Cerebellum (tissue), 4 donors: ENCODE measurements at places on chromosomes 5 and 9.

GRCh38 chr9:136342181-136343120 lies 15.1 kb downstream of the GPSM1 start:
- DNase-seq = no peak

DNA sequence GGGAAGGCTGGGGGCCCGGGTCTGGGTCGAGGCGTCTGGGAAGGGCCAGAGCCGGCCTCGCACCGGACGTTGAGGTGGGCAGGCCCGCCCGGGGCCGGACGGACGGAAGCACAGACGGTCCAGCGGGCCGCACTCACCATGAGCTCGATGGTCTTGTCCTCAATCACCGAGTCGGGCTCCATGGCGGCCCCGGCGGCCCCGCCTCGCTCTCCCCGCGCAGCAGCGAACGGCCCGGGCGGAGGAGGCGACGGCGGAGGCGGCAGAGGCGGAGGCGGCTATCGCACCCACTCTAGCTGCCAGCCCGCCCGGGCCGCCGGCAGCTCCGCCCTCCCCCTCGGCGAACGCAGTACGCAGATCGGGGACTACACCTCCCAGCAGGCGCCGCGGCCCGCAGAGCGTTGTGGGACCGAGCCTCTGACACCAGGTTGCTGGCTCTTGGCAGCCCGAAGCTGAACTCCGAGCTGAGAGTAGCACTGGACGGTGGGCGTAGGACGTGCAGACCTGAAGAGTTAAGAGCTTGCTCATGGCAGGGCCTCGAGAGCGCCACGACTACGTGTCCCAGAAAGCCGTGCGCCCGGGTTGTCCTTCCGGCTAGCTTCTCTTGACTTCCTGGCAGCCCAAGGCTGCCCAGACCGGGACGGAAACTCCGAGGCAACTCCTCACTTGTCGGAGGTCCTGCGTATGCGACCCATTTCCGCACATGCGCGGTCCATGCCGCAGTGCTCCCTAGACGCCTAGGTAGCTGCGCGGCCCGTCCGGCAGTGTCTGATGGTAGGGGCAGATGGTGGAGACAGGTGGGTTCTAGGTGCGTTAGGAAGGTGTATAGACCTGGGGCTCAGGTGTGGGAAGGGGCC lies at the start of gene FBXW11:
TSS of gene FBXW11 (minus strand) at position 318 of the 854 bp plus-strand sequence. CDS start at position 182, 136 bp downstream.
- peak; percentile 97 for DNase-seq

DNA sequence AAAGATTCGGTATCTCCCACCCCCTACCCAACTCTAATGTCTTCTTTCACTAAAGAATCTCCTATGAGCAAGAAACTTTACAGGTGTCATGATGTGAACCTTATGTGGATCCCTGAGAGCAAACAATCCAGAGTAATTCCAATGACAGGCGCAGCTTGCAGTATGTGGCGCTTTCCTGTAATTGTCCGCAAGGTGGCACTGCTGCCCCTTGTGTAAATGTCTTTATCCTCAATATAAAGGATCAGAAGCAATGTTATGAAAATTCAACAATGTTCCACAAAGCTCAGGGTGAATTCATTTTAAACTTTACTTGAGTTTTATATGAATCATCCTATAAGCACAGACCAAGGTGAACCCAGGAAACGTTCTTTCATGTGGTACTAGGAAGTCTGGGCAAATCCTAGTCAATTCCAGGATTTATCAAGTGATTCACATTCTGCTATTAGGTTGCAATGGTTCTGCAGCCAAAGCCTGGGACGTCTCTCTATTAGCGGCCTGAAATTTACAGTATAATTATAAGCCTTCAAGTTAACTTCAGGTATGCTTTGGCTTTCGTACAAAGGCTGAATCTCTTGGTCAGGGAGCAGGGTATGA lies 113.7 kb downstream of the TRPM6 start:
- peak; percentile 75 for DNase-seq

GRCh38 chr9:89417832-89418473 lies 80.0 kb downstream of the SEMA4D start:
- DNase-seq = no peak

- peak; percentile 12 for DNase-seq
Measured at GRCh38 chr5:84259283-84260045, 125.2 kb downstream of the EDIL3 start.

GRCh38 chr5:7047511-7048261 lies 334.5 kb downstream of the TENT4A start:
- DNase-seq = no peak

DNA sequence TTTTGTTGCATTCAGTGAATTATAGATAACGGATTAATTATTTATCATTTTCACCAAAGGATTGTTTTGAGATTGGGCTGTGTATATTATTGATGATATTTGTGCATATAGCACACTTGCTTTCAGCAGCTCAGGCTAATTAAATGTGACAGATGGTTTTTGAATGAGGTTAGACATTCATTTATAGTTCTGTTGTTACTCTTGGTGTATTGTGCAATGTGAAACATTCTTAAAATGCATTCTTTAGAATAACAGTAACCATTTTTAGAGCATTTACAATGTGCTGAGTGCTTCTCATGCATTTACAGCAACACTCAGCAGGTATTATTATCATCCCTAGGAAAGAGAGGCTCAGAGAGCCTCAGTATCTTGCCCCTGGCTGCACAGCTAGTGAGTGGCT lies 23.8 kb downstream of the NANS start:
- no peak for DNase-seq

- DNase-seq = no peak
Measured at GRCh38 chr9:76902395-76902794, 3.5 kb downstream of the PRUNE2 start.

- DNase-seq = no peak
Measured at GRCh38 chr9:127960410-127961154, 20.2 kb downstream of the EEIG1 start.

- DNase-seq = no peak
Measured at GRCh38 chr9:127711226-127711701, 4.2 kb downstream of the PTRH1 start.

DNA sequence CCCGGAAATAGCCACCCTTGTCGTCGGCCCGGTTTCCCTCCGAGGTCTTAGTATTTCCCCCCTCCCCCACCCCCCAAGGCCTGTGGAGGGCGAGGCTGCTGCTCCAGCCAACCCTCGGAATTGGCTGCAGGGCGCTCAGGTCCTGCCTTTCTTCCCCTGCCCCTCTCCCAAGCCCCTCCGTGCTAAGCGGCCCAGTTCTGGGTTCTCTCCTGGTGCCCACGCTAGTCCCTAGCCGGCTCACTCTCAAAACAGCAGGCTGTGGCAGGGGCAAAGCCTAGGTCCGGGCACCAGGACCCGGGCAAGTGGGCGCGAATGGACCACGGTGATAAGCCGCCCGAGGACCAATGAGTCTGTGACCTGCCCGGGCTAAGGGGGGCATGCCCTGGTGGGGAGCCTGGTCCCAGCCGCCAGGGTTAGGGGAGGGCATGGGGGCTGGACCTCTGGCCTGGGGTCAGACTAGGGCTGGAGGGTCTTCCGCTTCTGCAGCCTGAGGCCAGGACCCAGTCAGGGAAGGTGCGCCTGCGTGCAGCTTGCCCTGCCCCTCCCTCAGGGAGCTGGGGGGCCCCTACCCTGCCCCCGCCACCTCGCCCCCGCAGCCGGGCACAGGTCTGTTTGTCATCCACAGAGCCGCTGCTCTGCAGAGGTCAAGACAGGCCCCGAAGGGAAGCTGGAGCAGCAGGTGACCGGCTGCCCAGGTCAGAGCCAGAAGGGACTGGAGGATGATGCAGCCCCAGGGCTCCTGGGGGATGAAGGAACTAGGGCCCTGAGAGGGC lies 5.0 kb upstream of the IRX4 start:
- DNase-seq = no peak

GRCh38 chr9:68575817-68576216 lies 35.1 kb upstream of the TMEM252 start:
- DNase-seq = no peak
